ENCODE measurements at places on chromosomes 3 and 15.

DNA sequence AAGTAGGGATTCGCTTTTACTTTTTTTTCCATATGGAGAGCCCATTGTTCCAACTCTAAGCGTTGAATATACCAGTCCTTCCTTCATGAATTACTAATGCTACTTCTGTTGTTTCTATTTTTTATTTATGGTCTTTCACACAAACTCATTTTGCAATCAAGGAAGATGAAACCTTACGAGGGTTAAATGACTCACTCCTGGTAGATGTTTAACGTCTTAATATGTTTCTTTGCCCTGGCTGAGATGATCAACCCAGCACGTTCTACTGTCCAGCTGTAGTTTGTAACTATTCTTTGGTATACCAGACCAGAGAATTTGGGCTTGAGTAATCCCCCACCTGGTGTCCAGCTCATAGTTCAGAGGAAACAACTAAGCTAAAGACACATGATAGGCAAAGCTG is 23.1 kb downstream of the CDCP1 start:
- no peak for DNase-seq

DNA sequence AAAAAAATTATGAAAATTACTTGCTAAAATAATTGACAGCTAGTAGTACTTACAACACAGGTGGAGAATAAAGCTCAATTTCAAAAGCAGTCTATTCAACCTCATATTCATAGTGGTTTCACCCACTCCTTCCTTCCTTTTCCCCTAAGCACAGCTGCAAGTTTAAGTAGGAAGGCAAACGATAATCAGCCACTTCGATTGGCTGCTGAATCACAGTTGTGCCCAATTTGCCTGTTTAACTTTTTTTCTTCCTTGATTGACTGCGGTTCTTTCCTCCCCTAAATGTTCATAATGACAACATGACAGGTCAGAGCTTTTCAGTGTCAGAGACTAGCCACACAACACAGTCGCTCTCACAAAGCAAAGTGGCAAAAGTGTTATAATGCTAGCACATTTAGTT is 468.0 kb upstream of the GBE1 start:
- no peak for DNase-seq

GRCh38 chr3:55416331-55416821 is 70.7 kb downstream of the WNT5A start:
- DNase-seq, result peak; percentile 93

- DNase-seq, result no peak
Observed at GRCh38 chr15:25796395-25796794, 66.7 kb downstream of the ATP10A start.

DNA sequence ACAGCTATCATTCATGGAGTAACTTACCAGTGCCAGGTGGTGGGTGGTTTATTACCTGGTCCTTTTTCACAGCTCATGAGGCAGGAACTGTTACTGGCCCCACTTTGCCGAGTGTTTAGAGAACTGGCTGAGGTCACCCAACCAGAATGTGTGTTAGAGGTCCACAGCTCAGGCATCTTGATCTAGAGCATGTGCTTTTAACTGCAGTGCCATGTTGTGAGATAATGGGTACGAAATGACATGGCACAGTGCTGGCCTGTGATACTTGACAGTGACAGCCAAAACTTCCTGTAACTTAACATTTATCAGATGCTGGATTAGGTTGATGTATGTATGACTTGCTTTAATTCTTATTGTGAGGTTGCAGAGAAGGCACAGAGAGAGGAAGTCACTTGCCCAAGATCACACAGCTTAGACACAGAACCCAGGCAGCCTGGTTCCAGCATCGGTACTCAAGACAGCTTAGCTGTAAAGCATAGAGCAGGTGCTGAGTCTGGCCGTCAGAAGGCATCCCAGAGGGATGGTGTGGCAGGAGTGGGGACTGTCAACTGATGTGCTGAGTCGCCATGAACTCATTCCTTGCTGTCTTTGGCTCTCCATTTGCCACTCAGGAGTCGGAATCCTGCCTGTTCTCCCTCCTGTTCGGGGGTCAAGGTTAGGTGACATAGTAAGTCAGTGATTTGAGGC is 9.6 kb downstream of the MCM2 start:
- DNase-seq, result no peak

DNA sequence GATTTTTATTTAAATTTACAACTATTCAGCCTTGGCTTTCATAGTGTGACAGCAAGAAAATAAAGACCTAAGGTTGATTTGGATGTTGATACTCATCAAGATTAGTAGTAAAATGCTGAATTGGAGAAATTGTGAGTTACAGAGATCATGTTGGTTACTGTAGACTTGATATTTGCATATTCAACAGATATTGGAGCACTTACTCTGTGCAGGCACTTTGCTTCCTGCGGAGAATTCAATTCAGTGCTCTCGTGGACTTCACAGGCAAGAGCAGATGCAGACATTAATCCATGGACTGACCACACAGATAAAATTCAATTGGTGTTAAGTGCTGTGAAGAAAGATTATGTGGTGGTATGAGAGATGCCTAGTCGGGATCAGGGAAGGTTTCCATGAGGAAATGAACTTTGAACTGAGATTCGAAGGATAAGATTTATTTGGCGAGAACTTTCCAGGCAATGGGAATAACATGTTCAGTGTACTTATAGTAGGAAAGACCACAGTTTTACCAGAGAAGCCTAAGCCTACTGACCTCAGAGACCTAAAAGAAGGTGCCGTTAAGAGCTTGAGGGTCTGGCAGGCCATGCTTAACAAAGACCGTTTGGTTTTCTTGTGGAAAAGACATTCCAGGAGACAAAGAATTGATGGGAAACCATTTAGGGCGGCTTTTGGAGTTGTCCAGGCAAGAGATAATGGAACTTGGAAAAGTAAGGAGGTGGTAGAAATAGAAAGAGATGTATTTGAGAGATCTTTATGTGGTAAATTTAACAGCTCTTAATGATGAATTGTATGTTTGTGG is 4.3 kb downstream of the SELENOT start:
- no peak for DNase-seq

GRCh38 chr15:51260202-51260601 is 78.2 kb downstream of the CYP19A1 start:
- no peak for DNase-seq

GRCh38 chr3:48157950-48158376 is 30.3 kb downstream of the CDC25A start:
- peak; percentile 80 for DNase-seq

DNA sequence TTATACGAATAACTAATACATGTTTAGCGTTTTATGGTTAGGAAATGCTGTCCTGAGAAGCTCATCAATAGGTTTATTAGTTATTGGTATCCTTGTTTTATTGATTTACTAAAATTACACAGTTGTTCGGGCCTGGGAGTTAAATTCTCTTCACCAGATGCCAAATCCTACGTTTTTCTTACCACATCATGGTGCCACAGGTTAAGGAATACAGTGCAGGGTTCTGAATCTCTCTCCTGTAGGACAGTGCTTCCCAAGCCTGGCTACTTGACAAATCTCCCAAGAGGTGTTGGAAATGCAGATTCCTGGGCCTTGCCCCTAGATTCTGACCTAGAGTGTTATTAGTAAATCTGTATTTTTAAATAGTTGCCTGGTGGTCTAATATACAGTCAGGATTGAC is 273.4 kb upstream of the LRRFIP2 start:
- no peak for DNase-seq

GRCh38 chr15:50653156-50653743 is 33.3 kb downstream of the TRPM7 start:
- no peak for DNase-seq

DNA sequence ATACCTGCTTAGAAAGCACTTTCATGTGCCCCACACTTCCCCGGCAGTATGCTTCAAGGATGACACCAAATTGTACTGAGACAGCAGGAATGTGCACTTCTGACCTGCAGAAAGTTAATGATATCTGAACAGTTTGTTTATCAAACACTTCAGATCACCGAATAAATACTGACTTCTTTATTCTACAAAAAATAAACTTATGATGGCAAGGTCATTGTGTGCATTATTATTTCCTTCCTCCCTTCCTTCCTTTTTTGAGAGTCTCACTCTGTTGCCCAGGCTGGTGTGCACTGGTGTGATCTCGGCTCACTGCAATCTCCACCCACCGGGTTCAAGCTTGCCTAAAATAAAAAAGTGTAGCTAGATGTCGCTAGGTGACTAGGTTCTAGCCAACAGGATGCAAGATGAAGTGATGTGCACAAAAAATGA is 80.3 kb downstream of the FAIM start:
- DNase-seq, result no peak

DNA sequence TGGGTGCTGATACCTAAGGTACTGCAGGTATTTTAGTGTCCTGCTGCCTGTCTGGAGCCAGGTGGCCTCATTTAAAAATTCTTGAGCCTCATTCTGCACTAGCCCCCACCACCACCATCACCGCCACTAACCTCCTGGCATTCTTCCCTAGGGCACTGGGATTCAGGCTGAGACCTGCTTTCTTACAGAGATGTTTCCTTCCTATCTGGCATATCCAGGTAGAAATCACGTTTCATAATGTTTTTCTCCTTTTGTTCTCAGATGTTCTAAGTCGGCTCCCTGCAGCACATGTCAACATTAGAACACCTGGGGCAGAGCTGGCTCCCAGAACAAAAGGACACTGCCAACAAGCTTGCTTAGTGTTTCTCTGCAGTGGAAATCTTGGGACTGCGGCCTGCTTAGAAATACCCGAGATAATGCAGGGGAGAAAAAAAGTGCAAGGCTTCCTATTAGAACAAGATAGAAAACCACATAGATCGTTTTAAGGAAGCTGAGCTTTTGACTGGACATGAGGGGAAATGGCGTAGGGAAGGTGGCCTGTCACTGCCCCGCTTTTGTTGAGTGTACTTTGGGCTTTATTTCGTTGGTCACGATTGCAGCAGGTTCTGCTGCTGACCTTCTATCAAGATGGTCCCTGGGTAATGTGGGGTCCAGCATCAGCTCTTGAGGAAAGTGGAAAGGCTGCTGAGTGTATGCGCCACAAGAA is 59.6 kb upstream of the PPARG start:
- DNase-seq, result no peak

DNA sequence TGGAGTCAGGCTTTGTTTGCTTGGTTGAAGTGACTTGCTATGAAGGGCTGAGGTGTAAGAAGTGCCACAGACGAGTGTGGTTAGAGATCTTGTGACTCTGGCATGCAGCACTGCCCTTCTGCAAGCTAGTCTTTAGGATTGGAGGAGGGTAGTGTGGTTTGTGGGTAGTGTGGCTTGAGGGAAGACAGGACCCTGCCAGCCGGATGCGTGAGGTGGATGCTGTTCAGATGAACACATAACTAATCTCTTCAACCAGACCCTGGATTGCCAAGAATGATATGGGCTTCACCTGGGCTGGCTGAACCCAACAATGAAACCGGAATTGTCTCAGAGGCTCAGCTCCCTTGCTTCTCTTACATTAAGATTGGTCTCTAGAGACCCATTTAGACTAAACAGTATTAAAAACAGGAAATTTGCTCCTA is 32.7 kb downstream of the STARD9 start:
- DNase-seq, result no peak

GRCh38 chr3:32870373-32871095 is 52.7 kb downstream of the TRIM71 start:
- DNase-seq, result no peak

GRCh38 chr3:121809249-121809648 is 25.6 kb downstream of the IQCB1 start:
- DNase-seq, result no peak

DNA sequence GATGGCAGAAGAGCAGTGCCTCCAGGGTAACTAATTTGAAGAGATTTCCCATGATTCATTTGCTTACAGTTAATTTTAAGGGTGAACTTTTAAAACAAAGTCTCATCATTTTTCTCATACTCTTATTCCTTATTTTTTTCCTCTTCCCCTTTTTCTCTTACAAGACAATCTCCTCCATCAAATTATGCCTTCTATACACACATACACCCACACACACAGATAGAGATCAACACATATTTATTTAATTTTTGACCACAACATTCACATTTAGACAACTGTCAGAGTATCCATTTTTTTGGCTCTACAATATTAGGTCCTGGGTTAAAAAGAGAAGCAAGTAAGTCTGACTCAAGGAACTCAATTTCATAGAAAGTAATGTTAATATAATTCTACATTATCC is 37.6 kb downstream of the AAGAB start:
- DNase-seq, result no peak
